ENCODE measurements at places on chromosomes 6 and 20.

DNA sequence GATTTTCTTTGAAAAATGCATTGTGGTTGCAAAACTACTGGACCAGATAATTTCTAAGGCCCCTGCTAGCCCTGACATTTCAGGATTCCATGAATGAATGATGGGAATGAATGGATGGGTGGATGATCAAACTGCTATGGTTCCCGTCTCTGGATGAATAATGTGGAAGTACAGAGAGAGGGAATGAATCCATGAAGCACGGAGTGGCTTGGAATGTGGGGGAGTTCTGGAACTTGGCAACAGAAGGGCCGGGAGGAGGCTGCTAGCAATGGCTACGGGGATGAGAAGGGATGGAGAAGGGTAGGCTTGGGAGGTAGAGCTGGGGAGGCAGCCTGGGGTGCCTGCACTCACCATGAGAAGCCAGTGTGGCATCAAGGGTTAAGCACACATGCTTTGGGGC, 84.8 kb downstream of the NCR2 start:
- H3K27me3 ChIP-seq = peaks cover 9% of the 10 kb centered on the region
- no peak overlapping the region for H3K27ac ChIP-seq
- H3K36me3 ChIP-seq = no peaks in the 10 kb centered on the region
- H3K4me1 ChIP-seq = no peaks in the 10 kb centered on the region

GRCh38 chr6:41687501-41688175, 47.8 kb downstream of the TFEB start:
- no peaks in the 10 kb centered on the region for H3K27me3 ChIP-seq
- peaks cover 6% of the 10 kb centered on the region for H3K4me1 ChIP-seq
- no peak overlapping the region for H3K27ac ChIP-seq
- no peak overlapping the region for H3K4me3 ChIP-seq

GRCh38 chr20:16530201-16530681, 43.0 kb downstream of the KIF16B start:
- no peak overlapping the region for H3K27ac ChIP-seq
- no peak for DNase-seq
- no peaks in the 10 kb centered on the region for H3K36me3 ChIP-seq
- no peaks in the 10 kb centered on the region for H3K4me1 ChIP-seq

DNA sequence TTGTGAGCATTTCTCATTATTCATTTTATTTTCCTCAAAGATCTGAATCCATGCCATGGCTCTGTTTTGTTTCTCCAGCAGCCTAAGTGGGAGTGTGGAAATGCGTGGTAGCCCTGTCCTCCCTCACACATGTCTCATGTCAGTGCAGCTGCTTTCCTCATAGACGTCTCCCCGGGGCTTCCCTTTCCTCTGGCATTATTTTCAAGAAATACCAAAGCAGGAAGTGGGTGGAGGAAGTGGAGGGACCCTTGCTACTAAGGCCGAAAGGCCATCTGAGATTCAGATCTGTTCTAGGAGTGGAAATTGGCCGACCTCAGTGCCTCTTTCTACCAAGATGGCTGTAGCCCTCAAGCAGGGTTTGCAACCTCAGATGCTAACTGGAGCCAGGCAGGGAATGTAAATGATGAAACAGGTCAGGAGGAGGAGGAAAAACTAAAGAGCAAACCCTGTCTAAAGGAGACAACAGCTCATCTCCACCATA, 420.9 kb upstream of the PLCB4 start:
- no peak for DNase-seq
- H3K4me1 ChIP-seq = no peaks in the 10 kb centered on the region
- H3K36me3 ChIP-seq = no peaks in the 10 kb centered on the region
- H3K27me3 ChIP-seq = no peaks in the 10 kb centered on the region

- no peak overlapping the region for H3K4me3 ChIP-seq
- no peaks in the 10 kb centered on the region for H3K36me3 ChIP-seq
- H3K4me1 ChIP-seq = no peaks in the 10 kb centered on the region
These were observed 462.6 kb downstream of the TBC1D32 start for GRCh38 chr6:120871416-120872261.

- DNase-seq = no peak
- no peak overlapping the region for H3K27ac ChIP-seq
- no peaks in the 10 kb centered on the region for H3K27me3 ChIP-seq
- H3K36me3 ChIP-seq = no peaks in the 10 kb centered on the region
These were observed 76.1 kb downstream of the COL19A1 start for GRCh38 chr6:69942485-69942884.

DNA sequence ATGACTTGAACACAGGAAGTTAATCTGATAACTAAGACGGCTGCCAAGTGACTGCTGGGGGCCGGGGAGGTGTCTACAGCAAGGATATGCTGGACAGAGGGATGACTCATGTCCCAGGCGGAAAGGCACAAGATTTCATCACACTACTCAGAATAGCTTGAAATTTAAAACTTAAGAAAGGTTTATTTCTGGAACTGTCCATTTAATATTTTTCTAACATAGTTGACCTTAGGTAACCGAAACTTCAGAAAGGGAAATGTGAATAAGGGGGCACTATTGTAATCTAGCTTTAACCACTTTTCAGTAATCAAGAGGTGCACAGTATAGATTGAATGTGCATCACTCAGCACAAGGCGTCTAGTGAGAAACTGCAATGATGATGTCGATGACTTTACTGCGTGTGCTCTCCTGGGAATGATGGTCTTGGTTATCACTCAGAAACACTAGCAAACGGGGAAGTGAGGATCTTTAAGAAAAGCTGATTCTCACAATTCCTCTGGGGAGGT, 171.5 kb downstream of the QKI start:
- H3K36me3 ChIP-seq = no peaks in the 10 kb centered on the region
- no peaks in the 10 kb centered on the region for H3K4me1 ChIP-seq
- no peak overlapping the region for H3K27ac ChIP-seq
- no peak for DNase-seq
- no peaks in the 10 kb centered on the region for H3K27me3 ChIP-seq
- H3K4me3 ChIP-seq = no peak overlapping the region

DNA sequence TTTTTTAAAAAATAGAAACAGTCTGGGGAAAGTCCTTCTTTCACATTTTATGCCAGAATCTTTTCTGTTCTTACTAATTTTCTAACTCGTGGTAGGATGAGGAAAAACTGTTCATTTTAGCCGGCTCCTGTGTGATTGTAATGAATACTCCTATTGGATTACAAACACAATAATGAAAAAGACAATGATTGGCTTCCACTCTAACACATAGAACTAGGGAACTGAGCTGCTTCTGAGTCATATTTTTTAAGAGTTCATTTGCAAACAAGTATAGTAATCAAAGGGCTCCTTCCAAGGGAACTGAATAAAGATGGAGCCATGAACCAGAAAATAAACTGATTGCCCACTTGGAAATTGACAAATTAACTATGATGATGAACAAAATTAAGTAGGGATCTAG, 265.3 kb upstream of the TCF21 start:
- DNase-seq = no peak
- no peaks in the 10 kb centered on the region for H3K4me1 ChIP-seq
- no peaks in the 10 kb centered on the region for H3K36me3 ChIP-seq
- no peaks in the 10 kb centered on the region for H3K27me3 ChIP-seq
- H3K27ac ChIP-seq = no peak overlapping the region

GRCh38 chr6:1679688-1680068, 70.0 kb downstream of the FOXC1 start:
- no peaks in the 10 kb centered on the region for H3K36me3 ChIP-seq
- H3K4me3 ChIP-seq = no peak overlapping the region
- H3K27ac ChIP-seq = no peak overlapping the region
- H3K4me1 ChIP-seq = peaks cover 2% of the 10 kb centered on the region

GRCh38 chr6:157203764-157204163, 119.6 kb downstream of the TMEM242 start:
- peaks cover 53% of the 10 kb centered on the region for H3K36me3 ChIP-seq
- H3K27ac ChIP-seq = no peak overlapping the region
- no peaks in the 10 kb centered on the region for H3K27me3 ChIP-seq
- no peak for DNase-seq
- no peaks in the 10 kb centered on the region for H3K4me1 ChIP-seq

DNA sequence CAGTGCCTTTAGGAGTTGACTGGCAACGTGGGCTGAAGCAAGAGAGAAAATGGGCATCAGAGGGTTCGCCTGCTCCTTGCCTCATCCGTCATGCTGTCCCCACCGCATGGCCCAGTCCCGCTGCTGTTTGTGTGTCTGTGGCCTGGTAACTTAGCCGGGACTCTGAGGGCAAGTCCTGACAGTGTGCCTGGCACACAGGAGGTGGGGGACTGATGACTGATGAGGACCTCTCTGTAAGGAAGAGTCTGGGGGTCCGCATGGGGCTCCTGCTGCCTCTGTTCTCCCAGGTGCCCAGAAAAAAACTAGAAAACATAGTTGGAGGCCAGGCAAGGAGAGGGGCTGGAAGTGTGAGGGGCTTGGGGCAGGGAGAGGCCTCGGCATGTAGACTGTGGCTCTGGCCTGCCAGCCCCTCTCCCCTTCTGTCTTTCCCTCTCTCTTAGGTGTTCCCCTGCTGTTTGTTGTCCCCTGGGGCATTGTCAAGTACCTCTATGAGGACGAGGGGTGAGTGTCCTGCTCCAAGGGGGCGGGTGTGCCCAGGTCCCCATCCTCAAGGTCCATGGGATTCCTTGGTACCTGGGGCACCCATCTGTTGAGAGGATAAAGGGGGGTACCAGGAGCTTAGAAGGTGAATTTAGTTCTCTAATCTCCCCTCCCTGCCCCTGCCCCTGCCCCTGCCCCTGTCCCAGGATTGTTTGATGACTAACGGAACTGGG, 29.5 kb downstream of the GLP1R start:
- no peak overlapping the region for H3K4me3 ChIP-seq
- no peaks in the 10 kb centered on the region for H3K27me3 ChIP-seq
- no peaks in the 10 kb centered on the region for H3K4me1 ChIP-seq
- no peaks in the 10 kb centered on the region for H3K36me3 ChIP-seq
- no peak for DNase-seq

- H3K27ac ChIP-seq = no peak overlapping the region
- H3K4me1 ChIP-seq = peaks cover 9% of the 10 kb centered on the region
- no peaks in the 10 kb centered on the region for H3K27me3 ChIP-seq
- DNase-seq = no peak
- no peaks in the 10 kb centered on the region for H3K36me3 ChIP-seq
These were observed 136.7 kb upstream of the CARMIL1 start for GRCh38 chr6:25142506-25142905.

DNA sequence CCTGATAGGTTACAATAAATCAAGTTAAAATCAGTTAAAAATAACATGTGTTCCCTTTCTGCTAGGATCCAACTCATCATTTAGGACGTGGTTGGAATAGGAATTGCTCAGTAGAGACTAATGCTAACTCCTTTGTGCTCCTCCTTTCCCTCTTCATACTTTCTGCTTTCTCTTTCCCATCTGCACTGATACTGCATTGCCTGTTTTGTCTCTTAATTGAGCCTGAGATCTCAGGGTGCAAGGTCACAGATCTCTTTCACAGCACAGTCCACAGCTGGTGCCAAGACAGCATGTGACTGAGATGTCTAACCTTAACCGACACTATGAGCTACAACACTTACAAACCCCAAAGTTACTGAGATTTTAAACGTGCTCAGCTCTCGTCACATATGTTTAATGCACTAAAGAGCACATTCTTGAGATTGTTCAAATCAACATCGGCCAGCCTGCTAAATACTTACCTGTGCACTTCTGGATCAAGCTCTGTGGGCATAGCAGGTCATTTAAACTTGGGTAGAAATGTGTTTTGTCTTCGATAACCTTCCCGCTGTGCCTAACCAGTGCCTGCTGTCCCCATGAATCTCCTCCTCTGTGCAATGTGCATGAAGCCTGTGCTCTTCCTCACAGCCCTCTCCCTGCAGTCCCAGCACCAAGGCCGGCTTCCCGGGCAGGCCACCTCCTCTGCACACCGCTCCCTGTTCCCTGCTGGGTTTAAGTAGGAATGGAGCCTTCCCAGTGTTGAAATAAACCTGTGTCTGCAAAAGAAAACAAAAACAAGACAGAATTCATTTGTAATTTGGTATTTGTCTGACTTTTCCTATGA, 39.6 kb upstream of the AFDN start:
- no peaks in the 10 kb centered on the region for H3K27me3 ChIP-seq
- H3K27ac ChIP-seq = no peak overlapping the region
- H3K36me3 ChIP-seq = peaks cover 6% of the 10 kb centered on the region
- DNase-seq = no peak
- H3K4me3 ChIP-seq = no peak overlapping the region
- H3K4me1 ChIP-seq = peaks cover 34% of the 10 kb centered on the region

GRCh38 chr20:52682237-52682636, 289.9 kb upstream of the TSHZ2 start:
- no peaks in the 10 kb centered on the region for H3K36me3 ChIP-seq
- no peak overlapping the region for H3K27ac ChIP-seq
- no peak for DNase-seq

- peaks cover 46% of the 10 kb centered on the region for H3K4me1 ChIP-seq
- H3K36me3 ChIP-seq = peaks cover 3% of the 10 kb centered on the region
- no peak overlapping the region for H3K4me3 ChIP-seq
- peak overlapping the region; percentile 83 for H3K27ac ChIP-seq
These were observed 9.9 kb downstream of the CNPY3 start for GRCh38 chr6:42938987-42939809.

DNA sequence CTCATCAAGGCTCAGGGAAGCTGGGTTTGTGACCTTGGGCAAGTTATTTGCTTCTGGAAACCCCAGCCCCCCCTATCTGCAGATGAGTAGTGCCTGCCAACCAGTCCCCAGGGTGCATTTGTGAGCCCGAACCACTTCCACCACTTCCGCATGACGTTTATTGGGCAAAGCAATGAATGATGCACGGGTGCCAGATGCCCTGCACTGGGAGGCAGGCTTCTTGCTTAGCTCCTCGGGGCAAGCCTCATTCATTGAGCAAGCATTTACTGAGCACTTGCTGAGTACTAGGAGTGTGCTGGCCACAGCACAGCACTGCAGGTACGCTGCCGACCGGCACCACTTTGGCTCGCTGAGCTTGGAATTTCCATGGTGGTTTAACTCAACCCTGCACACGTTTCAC, 60.2 kb downstream of the GNAS-AS1 start:
- no peaks in the 10 kb centered on the region for H3K4me1 ChIP-seq
- H3K27ac ChIP-seq = no peak overlapping the region
- no peak for DNase-seq

DNA sequence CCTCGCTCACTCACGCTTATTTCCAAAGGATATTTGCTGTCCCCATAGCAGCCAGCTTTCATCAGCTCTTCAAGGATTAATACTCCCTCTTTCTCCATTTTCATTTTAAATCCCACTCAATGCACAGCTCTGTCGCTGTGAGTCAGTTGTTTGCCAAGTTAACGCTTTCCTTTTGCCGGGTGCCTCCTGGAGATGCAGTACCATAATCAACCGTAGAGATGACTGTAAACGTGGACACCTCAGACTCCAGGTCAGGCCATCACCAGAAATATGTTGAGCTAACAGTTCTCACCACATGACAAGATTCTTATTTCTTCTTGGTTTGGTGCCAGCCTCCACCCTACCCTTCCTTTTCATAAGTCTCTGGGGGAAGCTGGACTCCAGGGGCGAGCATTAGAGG, 66.6 kb upstream of the TAB2 start:
- H3K36me3 ChIP-seq = no peaks in the 10 kb centered on the region
- no peaks in the 10 kb centered on the region for H3K27me3 ChIP-seq
- H3K4me3 ChIP-seq = no peak overlapping the region
- DNase-seq = no peak
- no peaks in the 10 kb centered on the region for H3K4me1 ChIP-seq
- no peak overlapping the region for H3K27ac ChIP-seq

- no peak overlapping the region for H3K4me3 ChIP-seq
- no peak for DNase-seq
- H3K4me1 ChIP-seq = no peaks in the 10 kb centered on the region
- no peaks in the 10 kb centered on the region for H3K36me3 ChIP-seq
These were observed 165.2 kb upstream of the CST7 start for GRCh38 chr20:24783631-24784492.

GRCh38 chr6:134686071-134686470, 263.8 kb downstream of the ALDH8A1 start:
- no peaks in the 10 kb centered on the region for H3K36me3 ChIP-seq
- no peaks in the 10 kb centered on the region for H3K4me1 ChIP-seq
- H3K4me3 ChIP-seq = no peak overlapping the region
- H3K27ac ChIP-seq = no peak overlapping the region
- H3K27me3 ChIP-seq = no peaks in the 10 kb centered on the region

GRCh38 chr6:81864124-81864523, 111.6 kb upstream of the TENT5A start:
- no peak overlapping the region for H3K4me3 ChIP-seq
- no peaks in the 10 kb centered on the region for H3K4me1 ChIP-seq
- H3K27me3 ChIP-seq = no peaks in the 10 kb centered on the region
- no peaks in the 10 kb centered on the region for H3K36me3 ChIP-seq
